Activated T-cell treated with anti-CD3 and anti-CD28 coated beads, Interleukin-2, amount 50 U/mL, for 72 hours (primary cell): ENCODE measurements at places on chromosomes 7 and 10. TPM values are rescaled to one million over a fixed set of nuclear protein-coding genes. Genes with fewer than 3 reads are reported as not detected.

GRCh38 chr10:12396567-12396966 lies 47.2 kb downstream of the CAMK1D start:
- DNase-seq = no peak

- DNase-seq = no peak
Observed at GRCh38 chr10:85045046-85045445, 716.7 kb downstream of the CCSER2 start.

GRCh38 chr7:17781491-17782215 lies 158.6 kb downstream of the SNX13 start:
- no peak for DNase-seq

DNA sequence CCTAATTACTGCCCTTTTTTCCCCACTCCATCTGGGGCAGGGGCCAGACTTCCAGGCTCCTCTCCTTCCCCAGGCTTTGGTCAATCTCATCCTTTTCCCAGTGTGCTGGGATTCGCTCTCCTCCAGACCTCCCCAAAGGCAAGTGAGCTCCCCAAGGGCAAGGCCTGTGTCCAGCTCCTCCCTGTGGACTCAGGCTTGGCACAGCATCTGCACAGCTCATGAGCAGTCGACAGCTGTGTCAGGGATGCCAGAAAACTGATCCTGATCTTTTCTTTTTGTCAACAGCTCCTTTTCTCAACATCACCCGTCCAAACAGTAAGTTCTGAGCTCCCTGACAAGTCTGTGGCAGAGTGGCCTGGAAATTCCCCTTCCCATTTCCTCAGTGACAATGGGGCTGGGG lies 67.1 kb downstream of the C10orf120 start:
- no peak for DNase-seq

DNA sequence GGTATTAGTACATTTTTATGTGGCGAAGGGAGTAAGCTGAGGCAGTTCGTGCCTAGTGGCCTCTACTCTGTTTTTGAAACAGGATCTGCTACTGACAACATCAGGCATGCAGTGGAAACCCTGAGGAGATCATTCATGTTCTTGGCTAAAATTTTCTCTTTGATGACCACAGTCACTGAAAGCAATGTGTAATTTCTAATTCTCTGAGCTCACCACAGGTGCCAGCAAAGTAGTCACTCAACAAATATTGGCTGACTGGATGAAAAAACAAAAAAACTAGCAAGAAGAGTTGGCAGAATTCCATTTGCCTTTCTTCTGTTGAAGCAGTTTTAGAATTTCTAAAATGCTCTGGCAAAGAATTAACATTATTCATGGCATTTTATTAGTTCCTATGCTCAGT lies 176.5 kb upstream of the KCTD7 start:
- DNase-seq = no peak

DNA sequence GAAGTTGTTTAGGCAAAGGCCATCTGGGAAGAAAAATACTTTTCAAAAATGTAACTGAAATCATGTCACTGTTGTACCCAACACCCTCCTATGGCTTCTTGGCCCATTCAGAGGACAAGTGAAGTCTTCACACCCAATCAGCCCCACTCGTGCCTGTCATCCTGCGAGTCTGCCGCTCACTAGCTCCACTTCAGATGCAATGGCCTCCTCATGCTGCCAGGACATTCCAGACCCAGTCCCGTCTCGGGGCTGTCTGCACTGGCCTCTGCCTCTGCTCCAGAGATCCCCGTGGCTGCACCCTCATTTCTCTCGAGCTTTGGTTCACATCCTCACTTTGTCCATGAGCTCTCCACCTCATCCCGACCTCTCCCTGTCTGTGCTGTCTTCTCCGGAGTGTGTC lies 227.1 kb downstream of the KCNMA1 start:
- no peak for DNase-seq

DNA sequence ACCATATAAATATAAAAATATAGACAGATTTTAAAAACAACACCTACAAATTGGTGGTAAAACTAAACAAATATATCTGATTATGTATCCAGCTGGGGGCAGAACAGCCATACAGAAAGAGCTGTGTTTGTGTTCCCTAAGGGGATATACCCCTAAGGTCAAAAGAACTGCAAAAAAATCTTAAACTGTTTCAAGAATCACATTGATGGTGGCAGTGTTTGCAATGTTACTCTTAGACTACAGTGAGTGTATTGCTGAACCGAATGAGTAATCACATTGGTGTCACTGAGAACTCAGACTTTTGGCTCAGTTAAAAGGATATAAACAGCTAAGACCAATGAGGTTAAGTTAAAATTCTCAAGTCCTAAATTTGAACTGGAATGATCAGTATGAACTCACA lies 27.1 kb upstream of the PTPRN2 start:
- no peak for DNase-seq

DNA sequence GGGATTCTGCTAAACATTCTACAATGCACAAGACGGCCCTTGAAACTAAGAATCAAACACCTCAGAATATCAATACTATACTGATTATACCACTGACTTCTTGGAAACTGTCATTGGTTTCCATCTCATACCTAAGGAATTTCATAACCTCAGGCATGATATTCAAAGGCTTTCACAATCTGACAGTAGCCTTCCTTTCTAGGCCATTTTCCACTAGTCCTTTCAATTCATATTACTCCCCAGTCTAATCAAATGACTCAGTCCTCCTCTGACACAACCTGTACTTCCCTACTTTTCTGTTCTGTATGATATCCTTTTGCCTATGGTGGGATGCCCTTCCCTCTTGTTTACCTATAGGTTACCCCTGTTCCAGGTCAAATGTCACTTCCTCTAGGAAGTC lies 48.3 kb downstream of the CSTF2T start:
- DNase-seq = no peak

DNA sequence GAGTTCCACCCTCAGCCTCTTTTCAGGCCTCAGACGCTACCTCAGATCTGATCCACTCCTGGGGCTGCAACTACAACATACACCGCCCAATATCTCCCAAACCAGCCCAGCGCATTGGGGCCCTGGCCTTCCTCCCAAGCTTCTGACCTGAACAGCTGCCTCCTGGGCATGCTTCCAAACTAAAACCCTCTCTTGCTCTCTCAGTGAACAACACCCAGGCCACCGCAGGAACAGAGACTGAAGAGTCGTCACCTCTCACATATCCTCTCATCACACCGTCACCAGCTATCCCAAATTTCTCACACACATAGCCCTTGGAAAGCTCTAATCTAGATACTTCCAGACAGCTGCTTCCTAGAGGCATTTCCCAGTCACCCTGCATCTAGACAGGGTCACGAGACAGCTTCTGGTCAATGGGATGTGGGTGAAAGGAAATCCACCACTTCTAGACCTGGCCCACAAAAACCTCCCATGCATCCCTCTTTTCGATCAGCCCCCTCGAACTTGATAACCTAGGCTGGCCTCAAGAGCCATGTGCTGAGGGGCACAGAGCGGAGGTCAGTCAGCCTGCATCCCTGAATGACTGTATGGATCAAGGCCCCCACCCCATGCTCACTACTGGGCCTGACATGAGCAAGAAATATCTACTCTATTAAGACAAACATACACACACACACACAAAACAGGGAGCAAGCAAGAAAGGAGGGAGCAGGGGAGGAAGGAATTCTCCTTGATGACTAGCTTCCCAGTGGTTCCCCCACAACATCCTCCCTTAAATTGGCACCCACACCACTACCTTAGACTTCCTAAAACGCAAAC lies 1.8 kb downstream of the PARP12 start:
- no peak for DNase-seq

DNA sequence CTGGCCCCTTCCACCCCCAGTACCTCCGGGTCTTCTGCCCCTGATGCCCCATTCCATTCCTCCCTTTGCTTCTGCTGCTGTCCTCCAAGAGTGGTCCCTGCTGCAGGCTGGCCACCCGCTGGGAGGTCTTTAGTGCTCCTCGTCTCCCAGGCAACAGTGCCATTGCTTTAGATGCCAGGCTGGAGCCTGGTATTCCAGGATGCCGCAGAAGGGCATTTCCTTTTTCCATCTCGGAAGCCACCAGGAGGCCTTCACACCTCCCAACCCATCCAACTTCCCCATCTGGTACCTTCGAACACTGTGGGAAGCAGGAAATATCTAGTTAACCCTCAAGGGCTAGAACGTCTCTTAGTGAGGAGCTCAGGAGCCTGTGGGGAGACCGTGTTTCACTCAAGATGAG lies 92.9 kb upstream of the DUSP5 start:
- no peak for DNase-seq

GRCh38 chr10:102283488-102283887 lies 38.2 kb downstream of the GBF1 start:
- DNase-seq = no peak

DNA sequence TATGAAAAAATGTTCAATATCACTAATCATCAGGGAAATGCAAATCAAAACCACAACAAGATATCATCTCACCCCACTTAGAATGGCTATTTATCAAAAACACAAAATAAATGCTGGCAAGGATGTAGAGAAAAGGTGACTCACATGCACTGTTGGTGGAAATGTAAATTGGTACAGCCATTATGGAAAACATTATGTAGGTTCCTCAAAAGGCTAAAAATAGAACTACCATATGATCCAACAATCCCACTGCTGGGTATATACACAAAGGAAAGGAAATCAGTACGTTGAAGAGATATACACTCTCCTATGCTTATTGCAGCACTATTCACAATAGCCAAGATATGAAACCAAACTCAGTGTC lies 50.2 kb downstream of the CDK1 start:
- DNase-seq = no peak

- DNase-seq = no peak
Observed at GRCh38 chr10:69051710-69052487, 36.0 kb upstream of the SRGN start.

DNA sequence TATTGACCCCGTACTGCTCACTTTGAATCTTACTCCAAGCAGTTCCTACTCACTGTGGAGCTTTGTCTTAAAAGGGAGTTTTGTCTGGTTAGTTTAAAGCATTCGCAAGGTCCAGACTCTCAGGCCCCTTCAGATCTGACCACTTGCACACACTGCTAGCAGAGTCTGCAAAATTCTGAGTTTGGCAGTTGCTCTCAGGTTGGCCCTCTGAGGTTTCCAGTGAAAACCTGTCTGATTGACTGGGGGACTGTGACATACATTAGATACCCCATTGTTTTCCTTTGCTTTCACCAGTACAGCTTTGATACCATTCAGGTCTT lies 149.2 kb downstream of the XPNPEP1 start:
- no peak for DNase-seq

- DNase-seq = no peak
Observed at GRCh38 chr7:30780941-30781340, 9.7 kb downstream of the MINDY4 start.

DNA sequence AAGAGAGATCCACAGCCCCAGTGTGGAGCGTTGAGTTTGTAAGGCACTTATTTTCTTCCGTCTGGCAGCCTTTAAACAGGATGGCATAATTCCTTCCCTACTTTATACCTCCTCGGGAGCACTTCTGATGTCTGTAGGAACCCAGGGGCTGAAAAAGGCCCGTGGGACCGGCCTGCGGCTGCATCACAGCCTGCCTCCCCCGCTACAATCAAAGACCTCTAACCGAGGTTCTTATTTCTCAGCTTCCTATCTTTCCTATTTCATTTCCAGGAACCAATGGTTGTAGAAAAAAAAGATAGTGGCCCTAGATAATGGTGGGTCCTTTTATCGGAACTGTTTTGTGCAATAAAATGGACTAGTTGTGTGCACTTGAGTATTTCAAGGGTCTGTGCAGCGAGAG lies 4.1 kb upstream of the CTBP2 start:
- no peak for DNase-seq

- no peak for DNase-seq
Observed at GRCh38 chr10:69751214-69751613, 50.5 kb upstream of the COL13A1 start.

- DNase-seq = peak; percentile 84
Observed at GRCh38 chr10:72260976-72261783, 12.5 kb upstream of the DDIT4 start.

The BUD23 gene
- total RNA-seq = 90.9 TPM

The SPDYE11 gene
- total RNA-seq = not detected

The PKD2L1 gene
- total RNA-seq = 0.60 TPM

The HTR5A gene
- not detected for total RNA-seq

The AKR1C1 gene
- 0.60 TPM for total RNA-seq

The PNLIP gene
- not detected for total RNA-seq

The ANXA8 gene
- not detected for total RNA-seq

The REEP3 gene
- total RNA-seq = 19.0 TPM

The TMEM270 gene
- not detected for total RNA-seq

The KCNIP2 gene
- 2.2 TPM for total RNA-seq

The SRRM3 gene
- total RNA-seq = not detected

The RBP4 gene
- total RNA-seq = not detected

The GRID1 gene
- not detected for total RNA-seq

The SEMA3A gene
- total RNA-seq = 0.63 TPM

The ASAH2 gene
- total RNA-seq = 3.9 TPM

The KNDC1 gene
- total RNA-seq = 0.28 TPM

The RADIL gene
- total RNA-seq = 0.53 TPM

The FXYD4 gene
- total RNA-seq = not detected

The BLNK gene
- not detected for total RNA-seq

The CCDC3 gene
- 5.0 TPM for total RNA-seq

The DENND2A gene
- not detected for total RNA-seq
